Nucleus accumbens (tissue), 56 donors: ENCODE measurements at places on chromosomes 16 and 17.

- DNase-seq = no peak
These were observed 15.0 kb upstream of the SLC38A10 start for GRCh38 chr17:81309859-81310839.

GRCh38 chr16:70683146-70683944 is 2.5 kb downstream of the MTSS2 start:
- DNase-seq = no peak

GRCh38 chr16:1094601-1095449 is 1.2 kb downstream of the C1QTNF8 start:
- no peak for DNase-seq

DNA sequence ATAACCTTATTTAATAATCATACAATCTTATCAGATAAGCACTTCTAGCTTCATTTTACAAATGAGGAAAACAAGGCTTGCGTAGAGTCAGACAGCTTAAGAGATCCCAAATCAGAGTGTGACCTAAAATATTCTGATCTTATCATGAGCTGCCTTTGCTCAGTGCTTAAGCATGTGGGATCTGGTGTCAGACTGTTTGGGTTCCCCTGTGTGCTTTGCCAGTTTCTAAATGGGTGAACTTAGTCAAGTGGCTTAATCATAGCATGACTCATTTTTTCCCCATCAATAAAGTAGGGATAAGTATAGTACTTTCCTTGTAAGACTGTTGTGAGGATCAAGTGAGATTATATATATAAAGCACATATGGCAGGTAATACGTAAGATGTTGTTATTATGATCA is 612.6 kb upstream of the C16orf82 start:
- no peak for DNase-seq

DNA sequence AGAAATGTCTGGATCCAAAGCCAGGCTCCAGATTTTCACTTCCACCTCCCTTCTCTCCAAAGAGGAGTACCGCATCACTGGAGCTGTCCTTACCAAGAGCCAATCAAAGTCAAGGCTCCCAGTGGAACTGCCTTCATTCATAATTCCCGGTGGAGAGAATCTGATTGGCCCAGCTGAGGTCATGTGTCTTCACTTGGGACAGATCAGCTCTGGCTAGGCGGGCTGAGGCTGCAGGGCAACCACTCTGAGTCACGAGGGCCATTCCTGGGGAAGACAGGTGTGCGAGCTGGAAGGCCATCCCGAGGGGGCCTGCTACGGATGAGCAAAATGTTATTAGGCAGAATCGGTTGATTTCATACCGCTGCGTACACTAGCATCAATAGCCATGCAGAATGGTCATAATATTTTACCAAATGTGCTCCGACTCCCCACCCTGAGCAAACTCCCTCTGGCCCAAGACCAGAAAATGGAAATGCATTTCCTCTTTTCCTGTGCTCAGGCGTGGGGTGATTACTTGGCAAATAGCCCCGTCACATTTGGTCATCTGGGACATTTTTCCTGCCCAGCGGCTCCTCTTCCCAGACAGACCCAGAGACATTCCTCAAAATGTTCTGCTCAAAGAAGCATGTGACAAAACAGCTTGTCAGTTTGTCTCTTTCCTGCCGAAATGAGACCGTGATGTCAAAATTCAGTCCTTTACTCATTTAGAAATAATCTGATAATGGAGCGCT is 111.1 kb downstream of the AIPL1 start:
- no peak for DNase-seq

- no peak for DNase-seq
These were observed 14.4 kb downstream of the BRIP1 start for GRCh38 chr17:61848896-61849295.
